ENCODE measurements at places on chromosomes 12 and 14.

DNA sequence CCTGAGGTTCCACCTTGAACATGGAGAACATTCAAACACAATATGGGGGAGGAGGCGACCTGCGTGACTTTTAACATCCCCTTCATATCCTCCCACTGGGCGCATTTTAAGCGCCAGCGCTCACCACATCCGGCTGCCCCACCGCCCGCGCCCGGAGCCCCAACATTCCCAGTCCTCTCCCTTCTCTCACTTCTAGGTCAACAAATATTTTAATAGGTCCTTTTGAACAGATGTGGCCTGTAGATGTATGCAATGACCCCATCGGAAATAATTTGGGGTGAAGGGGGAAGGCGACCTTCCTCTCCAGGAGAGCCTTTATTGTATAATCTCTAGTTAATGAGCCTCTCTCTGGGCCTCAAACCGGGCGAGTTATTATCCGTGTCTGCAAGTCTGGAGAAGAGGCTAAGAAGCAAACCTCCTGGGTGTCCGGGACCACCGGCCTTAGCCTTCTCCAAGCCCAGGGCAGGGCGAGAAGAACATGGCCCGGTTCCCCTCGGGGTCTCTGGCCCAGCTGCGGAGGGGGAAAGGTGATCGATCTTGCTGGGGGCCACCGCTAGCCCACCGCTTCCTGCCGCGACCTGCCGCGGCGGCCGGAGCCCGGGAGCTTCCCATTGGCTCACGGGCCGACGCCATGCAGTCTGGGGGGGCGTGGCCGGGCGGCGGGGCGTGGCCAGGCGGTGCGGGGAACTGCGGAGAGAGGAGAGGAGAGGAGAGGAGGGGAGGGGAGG, 83.2 kb upstream of the HMGA2 start:
- peak; percentile 72 for DNase-seq

- no peak for DNase-seq
Measured at GRCh38 chr12:92146497-92147224, 1.0 kb upstream of the BTG1 start.

DNA sequence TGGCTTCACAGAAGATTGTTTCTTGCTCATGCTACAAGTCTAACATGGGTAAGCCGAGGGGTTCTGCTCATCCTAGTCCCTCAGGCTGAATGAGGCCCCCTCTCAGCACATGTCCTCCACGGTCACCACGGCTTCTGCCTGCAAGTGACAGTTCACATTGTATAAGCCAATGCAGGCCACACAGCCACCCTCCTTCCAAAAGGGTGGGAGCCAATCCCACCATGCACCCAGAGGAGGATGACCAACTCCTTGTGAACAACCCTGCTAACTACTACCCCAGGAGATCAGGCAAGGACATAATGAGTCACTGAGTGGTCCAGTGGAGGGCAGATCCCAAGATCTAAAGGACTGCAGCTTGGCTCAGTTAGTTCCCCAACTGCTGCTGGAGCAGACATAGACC, 6.1 kb downstream of the SPRING1 start:
- no peak for DNase-seq

GRCh38 chr14:94483729-94484275, 7.8 kb upstream of the SERPINA9 start:
- no peak for DNase-seq

GRCh38 chr14:44291366-44291915, 215.6 kb downstream of the FSCB start:
- DNase-seq, result no peak

GRCh38 chr12:110317911-110318310, 36.9 kb downstream of the ATP2A2 start:
- no peak for DNase-seq

- DNase-seq, result no peak
Measured at GRCh38 chr14:100313464-100314230, 7.4 kb upstream of the SLC25A29 start.

DNA sequence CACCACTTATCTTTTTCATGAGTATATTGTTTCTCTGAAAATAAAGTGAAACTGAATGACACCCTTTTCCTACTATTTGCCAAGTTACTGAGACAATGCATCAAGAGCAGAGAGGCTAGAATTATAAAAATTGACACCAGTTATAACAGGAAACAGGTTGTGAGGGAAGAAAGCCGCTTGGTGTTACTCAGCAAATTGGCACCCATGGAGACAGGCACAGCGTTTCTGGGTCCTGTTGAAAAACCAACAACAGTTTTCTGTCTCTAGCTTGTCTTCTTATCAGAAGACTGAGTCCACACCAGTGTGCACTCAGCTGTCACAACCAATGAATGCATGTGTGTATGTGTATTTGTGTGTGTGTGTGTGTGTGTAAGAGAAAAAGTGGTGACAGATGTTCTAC, 267.7 kb downstream of the KCNH5 start:
- no peak for DNase-seq

DNA sequence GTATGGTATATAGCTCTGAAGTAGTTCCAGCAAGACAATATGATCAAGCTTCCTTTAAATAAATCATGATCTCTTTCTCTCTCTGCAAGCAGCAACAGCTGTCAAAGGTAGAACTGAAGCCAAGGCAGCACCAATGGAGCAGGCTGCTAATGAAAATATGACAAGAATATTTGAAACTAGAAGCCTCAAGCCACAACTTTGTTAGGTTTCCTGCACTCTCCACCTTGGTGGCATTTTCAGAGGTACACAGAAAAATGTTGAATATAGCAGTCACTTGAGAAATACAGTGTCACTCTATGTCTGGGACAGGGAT, 43.8 kb upstream of the PSMA6 start:
- no peak for DNase-seq

DNA sequence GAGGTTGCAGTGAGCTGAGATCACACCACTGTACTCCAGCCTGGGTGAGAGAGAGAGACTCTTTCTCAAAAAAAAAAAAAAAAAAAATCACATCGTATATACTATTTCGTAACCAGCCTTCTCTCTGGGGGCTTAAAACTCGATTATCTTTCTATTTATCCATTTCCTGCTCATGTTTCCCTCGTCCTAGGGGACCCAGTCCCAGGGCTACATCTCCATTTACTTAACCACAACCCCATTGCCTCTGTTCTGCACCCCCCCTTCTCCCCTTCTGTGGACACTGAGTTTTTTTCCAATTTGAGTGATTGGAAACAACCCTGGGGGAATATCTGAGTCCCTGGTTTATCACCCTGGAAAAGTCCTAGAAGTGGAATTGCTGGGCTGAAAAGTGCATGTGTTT, 36.2 kb upstream of the YY1 start:
- no peak for DNase-seq

- no peak for DNase-seq
Measured at GRCh38 chr14:35435177-35435576, 30.6 kb upstream of the NFKBIA start.

GRCh38 chr12:114414866-114415524, 9.1 kb upstream of the TBX5 start:
- DNase-seq, result no peak

GRCh38 chr12:71947645-71948105, 9.0 kb downstream of the TPH2 start:
- no peak for DNase-seq

- no peak for DNase-seq
Measured at GRCh38 chr14:36619131-36619530, 36.7 kb upstream of the NKX2-8 start.

- no peak for DNase-seq
Measured at GRCh38 chr14:90280096-90280495, 23.7 kb downstream of the PSMC1 start.

- DNase-seq, result peak; percentile 55
Measured at GRCh38 chr12:6062757-6063735, 61.4 kb downstream of the VWF start.

DNA sequence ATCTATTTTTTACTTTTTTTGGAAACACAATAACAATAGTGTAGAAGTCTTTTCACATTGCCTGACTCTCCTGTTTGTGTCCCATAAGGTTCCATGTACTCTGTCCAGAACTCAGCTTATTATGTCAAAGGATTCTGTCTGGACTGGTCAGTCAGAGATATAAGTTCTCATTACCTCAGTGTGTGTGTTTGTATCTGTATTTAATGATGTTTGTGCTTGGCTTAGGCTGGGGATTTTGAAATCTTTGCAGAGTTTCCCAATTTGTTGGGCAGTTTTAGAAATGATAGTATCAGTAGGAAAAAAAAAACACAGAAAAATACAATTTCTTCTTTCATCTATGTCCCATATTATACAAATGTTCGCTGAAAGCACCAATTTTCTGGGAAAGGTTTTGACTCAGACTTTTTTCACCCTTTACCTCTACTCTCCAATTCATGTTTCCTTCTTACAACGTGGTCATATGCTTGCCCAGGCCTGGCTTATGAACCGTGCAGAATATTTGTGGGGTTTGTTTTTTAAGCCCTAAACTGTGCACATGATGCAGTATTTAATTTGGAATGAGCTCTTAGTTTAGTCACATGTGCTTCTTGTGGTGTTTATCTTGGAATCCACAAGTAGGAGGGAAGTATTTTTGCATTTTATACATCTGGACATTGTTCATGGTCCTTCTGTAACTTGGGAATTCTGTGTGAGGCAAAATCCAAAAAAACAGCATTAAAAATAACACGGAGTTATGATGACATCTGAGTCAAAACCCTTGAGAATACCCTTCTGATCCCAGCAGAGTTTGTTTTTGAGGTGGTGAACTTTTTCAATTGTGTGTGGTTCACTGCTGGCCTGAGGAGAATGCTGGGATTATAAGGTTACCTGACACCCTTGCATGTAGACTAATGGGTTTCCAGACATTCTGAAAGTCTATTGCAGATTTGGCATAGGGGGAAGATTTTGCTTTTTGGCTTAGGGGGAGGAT, 121.2 kb downstream of the RAD51B start:
- DNase-seq, result no peak

- DNase-seq, result peak; percentile 38
Measured at GRCh38 chr14:103520657-103521437, 1.8 kb downstream of the CKB start.

GRCh38 chr12:107079172-107080011, 14.0 kb downstream of the CRY1 start:
- no peak for DNase-seq

DNA sequence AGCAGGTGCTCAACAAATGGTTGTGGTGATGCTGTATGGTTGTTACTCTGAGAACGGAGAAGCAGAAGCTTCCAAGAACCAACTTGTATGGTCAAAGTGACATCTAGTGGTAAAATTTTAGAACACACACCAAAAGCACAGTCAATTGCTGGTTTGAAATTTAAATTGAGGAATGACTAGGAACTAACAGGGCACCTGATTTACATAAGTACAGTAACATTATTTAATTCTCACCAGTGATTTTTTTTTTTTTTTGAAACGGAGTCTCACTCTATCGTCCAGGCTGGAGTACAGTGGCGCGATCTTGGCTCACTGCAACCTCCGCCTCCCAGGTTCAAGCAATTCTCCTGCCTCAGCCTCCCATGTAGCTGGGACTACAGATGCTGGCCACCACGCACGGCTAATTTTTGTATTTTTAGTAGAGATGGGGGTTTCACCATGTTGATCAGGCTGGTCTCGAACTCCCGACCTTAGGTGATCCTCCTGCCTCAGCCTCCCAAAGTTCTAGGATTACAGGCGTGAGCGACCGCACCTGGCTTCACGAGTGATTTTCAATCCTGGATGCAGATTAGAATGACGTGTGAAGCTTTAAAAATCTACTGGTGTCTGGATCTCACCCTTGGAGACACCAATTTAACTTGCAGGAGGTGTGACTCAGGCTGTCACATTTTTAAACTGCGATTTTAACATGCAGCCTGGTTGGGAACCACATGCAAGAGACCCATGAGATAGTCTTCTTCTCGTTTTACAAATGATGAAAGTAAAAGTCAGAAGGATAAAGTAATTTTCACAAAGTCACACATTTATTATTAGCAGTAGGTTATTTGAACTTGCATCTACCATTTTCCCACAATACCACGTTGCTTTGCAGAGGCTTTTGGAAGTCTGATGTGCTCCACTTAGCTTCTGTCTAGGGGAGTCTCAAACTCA, 14.1 kb upstream of the NUMB start:
- DNase-seq, result no peak

DNA sequence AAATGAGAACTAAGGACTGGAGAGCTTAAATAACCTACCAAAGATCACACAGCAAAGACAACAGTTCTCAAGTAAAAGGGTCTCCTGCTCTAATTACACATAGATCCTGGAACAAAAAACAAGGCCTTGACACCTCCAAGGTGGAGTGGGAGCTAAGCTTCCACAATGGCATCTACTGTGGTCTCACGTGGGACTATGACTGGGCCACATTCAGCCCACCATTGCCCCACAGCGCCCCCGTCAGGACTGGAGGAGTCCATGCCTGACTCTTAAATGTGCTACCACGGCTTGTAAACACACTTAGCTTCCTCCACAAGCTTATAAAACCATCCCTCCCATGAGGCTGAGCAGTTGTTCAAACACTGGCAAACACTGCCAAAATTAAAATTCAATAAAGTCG, 88.5 kb downstream of the GCH1 start:
- peak; percentile 51 for DNase-seq

All from activated T-cell treated with anti-CD3 and anti-CD28 coated beads for 48 hours (primary cell).